ENCODE measurements at places on chromosomes 3 and 15.
A peak's percentile ranks its signal among the peaks of the same experiment; 100 is the strongest.

GRCh38 chr3:133362539-133362938 lies 37.3 kb upstream of the BFSP2 start:
- DNase-seq, result peak; percentile 79

GRCh38 chr15:101808201-101808600 lies 3.8 kb upstream of the OR4F15 start:
- no peak for DNase-seq

GRCh38 chr3:52483577-52484381 lies 11.4 kb upstream of the STAB1 start:
- no peak for DNase-seq

- DNase-seq, result no peak
These were observed 99.0 kb downstream of the ZPLD1 start for GRCh38 chr3:102533784-102534183.

GRCh38 chr3:100613721-100614390 lies 4.5 kb downstream of the ADGRG7 start:
- DNase-seq, result no peak

DNA sequence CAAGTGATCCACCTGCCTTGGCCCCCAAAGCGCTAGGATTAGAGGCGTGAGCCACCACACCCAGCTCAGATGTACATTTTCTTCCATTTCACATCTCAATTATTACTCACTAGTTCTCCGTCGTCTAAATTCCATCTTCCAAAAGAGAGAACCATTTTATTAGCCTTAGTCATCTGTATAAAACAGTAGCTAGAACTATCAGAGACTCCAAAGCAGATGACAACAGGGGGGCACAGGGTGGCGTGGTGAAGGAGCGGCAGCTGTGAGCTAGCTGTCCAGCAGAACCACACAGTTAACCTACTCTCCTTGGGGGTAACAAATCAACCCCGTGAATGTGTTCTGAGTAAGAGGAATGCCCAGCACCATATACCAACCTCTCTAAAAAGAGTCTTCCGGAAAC lies 7.1 kb downstream of the SLC25A20 start:
- no peak for DNase-seq

GRCh38 chr15:100721758-100722550 lies 119.6 kb downstream of the ASB7 start:
- no peak for DNase-seq

- DNase-seq, result no peak
These were observed 37.1 kb downstream of the MAP3K13 start for GRCh38 chr3:185399737-185400667.

- peak; percentile 3 for DNase-seq
These were observed 5.3 kb upstream of the ALPK3 start for GRCh38 chr15:84811828-84812227.

DNA sequence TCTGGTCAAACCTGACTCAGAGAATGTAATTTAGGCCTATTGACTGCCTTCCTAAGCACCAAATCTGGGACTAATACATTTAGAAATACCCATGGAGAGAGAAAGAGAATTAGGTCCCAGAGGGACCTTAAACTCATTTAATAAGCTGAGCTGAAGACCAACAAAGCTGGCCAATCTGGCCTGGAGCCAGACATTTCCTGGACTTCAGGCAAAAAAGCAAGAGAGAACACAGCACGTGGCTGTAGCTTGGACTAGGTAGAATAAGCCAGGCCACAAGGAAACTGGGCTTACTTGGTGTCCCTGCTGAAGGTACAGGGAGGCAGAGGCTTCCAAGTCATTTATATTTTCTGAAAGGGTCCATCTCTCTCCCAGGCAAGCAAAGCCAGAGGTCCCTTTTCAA lies 88.1 kb downstream of the RTP4 start:
- DNase-seq, result no peak

DNA sequence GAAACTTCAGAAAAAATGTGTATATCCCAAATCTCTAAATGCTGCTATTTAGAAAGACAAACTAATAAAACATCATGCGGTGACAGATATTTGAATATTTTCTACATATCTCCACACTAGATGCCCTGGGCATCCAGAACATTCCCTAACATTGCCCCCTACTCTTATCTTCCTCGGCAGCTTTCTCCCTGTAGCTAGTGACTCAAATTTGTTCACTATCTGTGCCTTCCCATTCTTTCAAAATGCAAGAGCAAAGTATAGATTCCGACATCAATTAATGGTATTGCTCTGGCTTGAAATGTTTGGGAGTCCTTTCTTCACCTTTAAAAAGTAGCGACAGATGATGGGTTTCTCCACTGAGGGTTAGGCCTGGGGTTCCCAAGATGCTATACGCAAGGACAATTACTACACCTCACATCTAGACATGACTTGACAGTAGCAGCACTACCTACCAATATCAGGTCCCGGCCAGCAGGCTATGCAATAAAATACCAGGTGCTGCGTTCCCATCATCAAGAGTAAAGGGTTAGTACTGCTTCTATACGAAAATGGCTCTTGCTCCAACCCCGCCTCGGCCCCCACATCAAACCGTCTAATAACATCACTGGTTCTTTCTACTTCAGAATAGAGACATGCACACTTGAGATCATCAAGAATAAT lies 631 bp downstream of the UBR1 start:
- DNase-seq, result peak; percentile 34

DNA sequence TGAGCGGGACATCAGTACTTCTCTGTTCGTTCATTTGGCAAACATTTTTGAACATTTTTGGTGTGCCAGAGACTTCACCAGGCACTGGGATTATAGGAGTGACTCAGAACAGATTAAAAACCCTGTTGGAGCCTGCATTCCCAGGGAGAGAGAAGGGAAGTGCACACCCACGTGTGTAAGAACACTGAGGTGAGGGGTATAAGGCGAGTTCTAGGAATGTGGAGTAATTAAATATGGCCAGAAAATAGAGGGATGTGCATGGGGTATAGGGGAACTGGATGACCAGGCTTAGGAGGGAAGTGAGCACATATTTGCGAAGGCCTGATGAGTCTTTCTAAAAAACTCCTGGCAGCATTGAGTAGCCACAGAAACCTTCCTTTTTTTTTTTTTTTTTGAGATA lies 401.2 kb upstream of the C2CD4B start:
- no peak for DNase-seq
